ENCODE measurements at places on chromosomes 6 and 20.

DNA sequence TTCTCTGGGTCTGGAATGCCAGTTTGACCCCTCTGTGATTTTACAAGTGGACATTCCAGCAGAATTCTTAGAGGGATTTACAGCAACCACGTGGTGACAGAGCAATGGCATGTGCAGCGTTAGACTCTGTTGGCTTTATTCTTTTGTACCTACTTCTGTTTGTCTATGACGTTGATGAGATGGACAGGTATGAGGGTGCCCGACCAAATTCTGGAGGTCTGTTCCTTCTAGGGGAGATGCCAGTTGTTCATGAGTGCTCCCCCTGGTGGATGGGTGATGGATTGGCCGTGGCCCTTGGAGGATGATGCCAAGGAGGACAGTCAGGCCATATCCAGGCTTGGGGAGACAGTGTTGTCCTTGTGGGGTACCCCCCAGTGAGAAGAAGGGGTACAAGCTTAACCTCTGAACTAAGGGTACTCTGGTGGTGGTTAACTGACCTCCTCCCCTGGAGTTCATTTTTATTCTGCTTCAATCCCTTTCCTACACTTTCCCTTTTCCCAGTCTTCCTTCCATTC is 198.6 kb downstream of the DTNBP1 start:
- DNase-seq = no peak

DNA sequence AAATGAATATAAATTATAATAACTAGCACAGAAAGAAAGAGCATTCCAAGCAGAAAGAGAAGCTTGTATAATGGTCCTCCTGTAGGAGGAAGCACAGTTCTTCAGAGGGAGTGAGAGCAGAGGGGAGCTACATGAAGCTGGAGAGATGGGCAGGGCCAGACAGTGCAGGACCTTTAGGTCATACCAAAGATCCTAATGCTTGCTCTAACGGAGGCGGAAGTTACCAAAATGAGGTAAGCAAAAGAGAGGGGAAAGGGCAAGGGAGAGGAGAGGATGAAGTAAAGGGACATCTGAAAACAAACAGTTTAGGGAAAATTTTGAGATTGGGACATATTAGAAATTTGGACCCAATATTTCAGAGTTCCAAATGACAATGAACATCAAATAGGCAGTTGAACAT is 50.2 kb downstream of the HBS1L start:
- no peak for DNase-seq

- no peak for DNase-seq
Observed at GRCh38 chr6:154536999-154537398, 26.5 kb upstream of the CNKSR3 start.

- no peak for DNase-seq
Observed at GRCh38 chr20:24357177-24357576, 112.3 kb upstream of the SYNDIG1 start.

GRCh38 chr6:3489027-3489757 is 32.3 kb upstream of the SLC22A23 start:
- DNase-seq = no peak

DNA sequence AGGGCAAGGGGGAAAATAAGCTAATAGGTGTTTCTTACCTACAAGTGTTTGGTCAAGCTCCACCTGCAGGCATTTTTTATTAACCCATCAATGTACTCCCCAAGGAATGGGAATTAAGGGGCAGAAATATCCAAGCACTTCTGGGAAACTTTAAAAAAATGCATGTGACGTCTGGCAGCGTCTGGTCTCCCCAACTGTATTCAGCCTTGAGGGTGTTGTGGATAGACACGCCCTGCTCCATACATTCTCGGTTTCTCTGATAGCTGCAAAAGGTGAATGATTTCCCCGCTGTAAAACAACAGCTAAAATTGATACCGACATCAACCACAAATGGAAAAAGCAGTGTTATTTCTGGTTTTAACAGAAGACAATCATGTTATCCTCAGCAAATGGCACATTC is 2.5 kb upstream of the FOXQ1 start:
- DNase-seq = no peak

GRCh38 chr6:7762760-7763159 is 36.9 kb downstream of the BMP6 start:
- DNase-seq = no peak

GRCh38 chr6:69813508-69813907 is 16.7 kb upstream of the LMBRD1 start:
- no peak for DNase-seq

Measured in SK-N-DZ (cell line).